ENCODE measurements at places on chromosomes 7 and 10.

DNA sequence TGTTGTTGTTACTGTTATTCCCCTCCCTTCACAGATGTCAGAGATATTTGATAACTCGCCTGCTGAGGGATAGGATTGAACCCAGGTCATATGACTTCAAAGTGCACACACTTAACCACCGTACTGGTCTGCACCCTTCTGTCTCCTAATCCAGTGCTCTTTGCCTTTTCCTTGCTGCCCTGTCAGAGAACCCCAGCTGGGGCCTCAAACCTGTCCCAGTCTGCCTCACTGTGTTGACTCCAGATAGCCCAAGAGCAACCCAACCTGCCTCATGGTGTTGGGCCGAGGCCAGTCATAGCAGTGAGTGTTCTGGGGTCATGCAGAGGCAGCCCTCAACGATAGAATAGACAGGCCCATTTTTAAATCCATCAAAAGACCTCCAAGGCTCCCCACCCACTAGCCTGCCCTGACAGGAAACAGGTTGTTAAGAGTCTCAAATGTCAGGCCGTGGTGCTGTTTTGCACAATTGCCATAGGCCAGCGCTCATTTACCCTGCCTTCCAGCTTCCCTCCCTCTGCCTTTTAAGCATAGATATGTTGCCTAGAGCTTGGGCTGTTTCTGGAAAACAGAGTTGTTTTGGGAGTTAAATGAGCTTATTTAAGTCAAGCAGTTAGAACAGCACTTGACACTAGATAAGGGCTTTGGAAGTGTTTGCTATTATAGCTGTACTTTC, 37.0 kb upstream of the PDCD4 start:
- no peak for DNase-seq

GRCh38 chr7:13290975-13291374, 603.5 kb downstream of the ARL4A start:
- DNase-seq: no peak

- no peak for DNase-seq
These were observed 98.0 kb downstream of the KCND2 start for GRCh38 chr7:120370954-120371353.

- no peak for DNase-seq
These were observed 196.1 kb downstream of the GRID1 start for GRCh38 chr10:86170255-86171108.

DNA sequence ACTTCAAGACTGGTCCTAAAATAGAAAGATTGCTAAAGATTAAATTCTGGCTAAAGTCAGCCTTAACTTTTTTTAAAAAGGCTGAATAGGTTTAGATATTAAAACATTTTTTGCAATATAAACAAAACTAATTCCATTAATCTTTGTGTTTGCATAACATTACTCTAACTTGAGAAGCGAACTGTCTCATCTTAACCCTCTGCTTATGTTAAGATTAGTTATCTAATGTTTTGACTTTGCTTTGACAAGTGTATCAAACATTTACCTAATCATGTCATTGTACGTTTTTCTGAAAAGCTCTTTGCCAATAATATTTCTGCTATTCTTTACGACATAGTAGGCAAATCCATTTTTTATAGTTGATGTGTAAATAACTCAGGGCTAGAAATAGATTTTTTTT, 68.0 kb downstream of the ITIH5 start:
- no peak for DNase-seq

DNA sequence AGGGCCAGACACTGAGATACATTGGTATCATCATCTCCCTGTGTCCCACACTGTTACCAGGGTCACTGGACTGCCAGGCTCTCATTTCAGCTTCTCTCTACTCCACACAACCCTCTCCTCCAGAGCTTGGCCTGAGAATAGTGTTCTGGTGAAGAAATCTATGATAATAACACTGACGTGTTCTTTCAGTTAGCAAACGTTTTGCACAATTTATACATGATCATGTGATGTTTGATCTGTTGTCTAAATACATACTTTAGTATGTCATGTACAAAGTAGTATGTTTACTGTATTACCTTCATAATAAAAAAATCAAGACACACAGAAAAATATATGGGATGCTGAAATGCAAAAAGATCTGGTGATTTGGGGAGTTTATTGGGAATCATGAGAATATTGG, 5.0 kb downstream of the SLC16A9 start:
- DNase-seq: no peak

- peak; percentile 21 for DNase-seq
These were observed 124.4 kb downstream of the CLEC2L start for GRCh38 chr7:139647814-139648390.

GRCh38 chr7:50564171-50564570, 1.0 kb downstream of the DDC start:
- no peak for DNase-seq

DNA sequence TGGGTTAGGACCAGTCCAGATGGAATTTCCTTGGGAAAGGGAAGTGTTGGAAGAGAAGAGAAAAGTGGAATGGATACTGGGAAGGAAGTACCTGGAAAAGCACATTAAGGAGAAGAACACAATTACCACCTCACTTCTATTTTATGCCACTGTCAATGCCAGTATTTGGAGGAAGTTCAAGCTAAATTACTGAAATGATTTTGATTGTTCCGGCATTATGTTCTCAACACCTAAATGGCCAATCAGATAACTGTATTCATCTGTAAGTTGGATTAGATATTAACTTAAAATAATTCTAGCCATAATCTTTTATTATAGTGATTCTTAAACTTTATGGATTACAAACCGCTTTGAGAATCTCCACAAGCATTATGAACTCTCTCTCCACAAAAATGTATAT, 7.3 kb downstream of the NPVF start:
- DNase-seq: no peak

DNA sequence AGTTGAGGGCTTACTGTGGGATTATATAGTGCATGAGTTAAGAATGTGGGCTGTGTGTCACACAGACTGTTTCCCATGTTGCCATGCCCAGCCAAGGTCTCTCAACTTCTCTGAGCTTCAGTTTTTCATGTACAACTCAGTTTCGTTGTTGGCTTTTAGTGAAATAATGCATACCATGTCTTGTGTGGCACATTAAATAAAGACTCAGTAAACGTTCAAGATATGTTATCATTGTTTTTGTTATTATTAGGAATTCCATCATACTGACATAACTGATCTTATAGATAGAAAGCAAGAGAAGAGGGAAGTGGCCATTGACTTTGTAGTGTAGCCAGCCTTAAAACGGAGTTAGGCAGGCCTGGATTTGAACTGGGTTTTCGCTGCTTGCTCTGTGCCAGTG, 2.9 kb downstream of the CDK14 start:
- peak; percentile 41 for DNase-seq

DNA sequence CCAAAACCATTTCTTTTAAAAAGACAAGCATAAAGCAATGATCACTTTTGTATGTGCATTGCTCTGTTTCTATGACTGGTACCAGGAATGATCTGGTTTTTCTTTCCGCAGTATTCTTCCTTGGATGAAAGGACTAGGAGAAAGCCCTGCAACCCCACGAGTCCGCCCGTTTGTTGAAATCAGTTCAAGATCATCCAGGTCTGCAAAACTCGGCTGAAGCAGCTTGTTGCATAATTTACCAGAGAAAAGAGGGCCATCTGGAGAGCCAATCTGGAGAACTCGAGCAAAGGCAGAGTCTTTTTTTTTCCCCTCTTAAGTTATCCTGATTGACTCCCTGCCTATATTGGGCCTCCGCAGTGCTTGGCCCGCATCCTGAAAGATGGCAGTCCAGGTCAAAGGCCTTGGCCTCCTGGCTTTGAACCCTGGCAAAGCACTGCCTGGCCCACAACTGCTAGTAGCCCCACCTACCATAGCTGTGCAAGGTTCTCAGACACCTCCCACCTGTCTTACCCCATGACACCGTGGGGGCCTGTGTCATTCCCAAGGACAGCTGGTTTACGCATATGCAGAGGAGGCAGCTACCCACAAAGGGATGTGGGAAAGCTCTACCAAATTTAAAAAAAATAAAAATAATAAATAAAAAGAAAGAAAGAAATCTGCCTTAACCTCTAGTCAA, 572.2 kb downstream of the INHBA start:
- DNase-seq: no peak

DNA sequence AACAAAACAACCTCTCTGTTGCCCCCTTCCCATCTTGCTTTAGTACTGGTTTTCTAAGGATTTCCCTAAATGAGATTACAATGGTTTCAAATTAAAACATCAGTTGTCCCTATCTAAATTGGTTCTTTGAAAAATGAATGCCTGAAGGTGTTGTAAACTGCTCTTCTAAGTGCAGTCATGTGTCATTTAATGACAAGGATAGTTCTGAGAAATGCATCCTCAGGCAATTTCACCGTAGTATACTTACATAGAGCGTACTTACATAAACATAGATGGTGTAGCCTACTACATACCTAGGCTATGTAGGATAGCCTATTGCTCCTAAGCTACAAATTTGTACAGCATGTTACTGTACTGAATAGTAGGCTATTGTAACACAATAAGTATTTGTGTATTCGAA, 278.1 kb downstream of the MAGI2 start:
- no peak for DNase-seq

- DNase-seq: peak; percentile 68
These were observed 19.4 kb upstream of the CABCOCO1 start for GRCh38 chr10:61643316-61643751.

- no peak for DNase-seq
These were observed 71.1 kb downstream of the FIGNL1 start for GRCh38 chr7:50379082-50379481.

- DNase-seq: no peak
These were observed 265.9 kb upstream of the DGKB start for GRCh38 chr7:15168489-15168888.

DNA sequence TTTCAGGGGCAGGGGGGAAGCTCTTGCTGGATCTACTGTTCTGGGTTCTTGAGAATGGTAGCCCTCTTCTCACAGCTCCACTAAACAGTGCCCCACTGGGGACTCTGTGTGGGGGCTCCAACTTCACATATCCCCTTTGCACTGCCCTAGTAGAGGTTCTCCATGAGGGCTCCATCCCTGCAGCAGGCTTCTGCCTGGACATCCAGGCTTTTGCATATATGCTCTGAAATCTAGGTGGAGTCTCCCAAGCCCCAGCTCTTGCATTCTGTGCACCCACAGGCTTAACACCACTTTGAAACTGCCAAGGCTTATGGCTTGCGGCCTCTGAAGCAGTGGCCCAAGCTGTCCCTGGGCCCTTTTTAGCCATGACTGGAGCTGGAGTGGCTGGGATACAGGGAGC, 150.7 kb downstream of the LRMDA start:
- DNase-seq: no peak

DNA sequence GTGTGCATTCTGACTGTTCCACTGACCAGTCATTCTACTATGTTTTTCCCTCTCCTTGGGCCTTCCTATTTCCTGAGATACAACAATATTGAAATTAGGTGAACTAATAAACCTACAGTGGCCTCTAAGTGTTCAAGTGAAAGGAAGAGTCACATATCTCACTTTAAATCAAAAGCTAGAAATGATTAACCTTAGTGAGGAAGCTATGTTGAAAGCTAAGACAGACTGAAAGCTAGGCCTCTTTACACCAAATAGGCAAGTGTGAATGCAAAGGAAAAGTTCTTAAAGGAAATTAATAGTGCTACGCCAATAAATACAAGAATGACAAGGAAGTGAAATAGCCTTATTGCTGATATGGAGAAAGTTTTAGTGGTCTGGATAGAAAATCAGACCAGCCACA, 5.7 kb upstream of the DYNC1I1 start:
- no peak for DNase-seq

DNA sequence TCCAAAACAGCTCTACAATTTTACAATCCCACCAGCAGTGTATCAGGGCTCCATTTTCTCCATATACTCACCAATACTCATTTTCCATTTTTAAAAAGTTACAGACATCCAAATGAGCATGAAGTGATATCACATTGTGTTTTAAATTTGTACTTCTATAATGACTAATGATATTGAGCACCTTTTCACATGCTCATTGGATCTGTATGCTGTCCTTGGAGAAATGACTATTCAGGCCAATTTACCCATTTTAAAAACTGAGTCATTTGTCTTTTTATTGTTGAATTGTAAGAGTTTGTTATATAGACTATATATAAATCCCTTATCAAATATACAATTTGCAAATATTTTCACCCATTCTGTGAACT, 162.0 kb downstream of the MAGI2 start:
- no peak for DNase-seq

DNA sequence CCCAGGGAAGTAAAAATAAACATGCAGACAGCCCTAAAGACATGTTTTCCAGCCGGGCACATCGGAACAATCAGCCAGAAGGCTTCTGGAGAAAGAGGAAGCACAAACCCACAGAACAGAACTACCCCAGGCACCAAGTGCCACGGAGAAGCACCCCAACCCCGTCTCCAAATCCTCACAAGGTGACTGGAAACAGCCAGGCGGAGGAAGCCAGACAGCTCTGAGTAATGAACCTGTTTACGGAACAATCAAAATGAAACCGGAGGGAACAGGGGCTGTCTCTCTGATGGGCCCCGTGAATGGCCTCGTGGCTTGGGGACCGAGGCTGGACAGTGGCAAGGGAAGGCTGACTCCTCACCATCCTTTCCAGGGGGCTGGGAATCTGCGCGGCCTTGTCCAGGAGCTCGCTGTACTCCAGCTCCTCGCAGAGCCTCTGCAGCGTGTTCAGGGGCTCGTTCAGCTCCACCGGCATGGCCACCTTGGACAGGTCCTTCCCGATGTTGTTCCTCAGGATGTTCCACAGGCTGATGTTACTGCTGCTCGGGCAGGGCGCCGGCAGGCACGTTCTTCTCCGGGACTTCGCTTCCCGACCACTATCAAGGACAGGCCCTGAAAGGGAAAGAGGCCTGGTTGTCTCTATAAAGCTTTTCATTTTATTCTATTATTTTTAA, 77.0 kb upstream of the GSDME start:
- no peak for DNase-seq

Data from EH (cell line).